Inflammatory macrophage treated with lipopolysaccharide for 4 hours (primary cell): ENCODE measurements at places on chromosomes 4 and X.

DNA sequence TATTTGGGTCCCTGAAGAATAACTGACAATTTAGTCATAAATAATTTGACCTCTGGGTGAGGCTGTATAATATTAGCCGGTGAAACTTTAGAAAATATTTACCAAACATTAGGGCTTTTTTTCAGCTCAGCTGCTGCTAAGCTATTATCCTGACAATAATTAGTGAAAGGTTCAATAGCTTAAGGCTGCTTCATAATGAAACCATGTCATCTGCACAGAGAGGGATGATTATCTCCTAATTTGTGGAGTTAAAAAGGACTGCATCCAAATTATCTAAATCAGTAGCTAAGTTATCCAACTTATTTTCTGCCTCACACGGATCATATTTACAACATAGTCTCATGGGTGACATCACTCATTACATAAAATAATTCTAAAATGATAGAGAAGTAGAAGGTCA lies 1249.8 kb downstream of the RAPGEF2 start:
- no peak for DNase-seq

- no peak for DNase-seq
Observed at GRCh38 chr4:94256144-94256783, 48.6 kb downstream of the SMARCAD1 start.

- no peak for DNase-seq
Observed at GRCh38 chr4:62835631-62836030, 1573.6 kb downstream of the TECRL start.

GRCh38 chrX:103774070-103774642 lies 2.5 kb upstream of the PLP1 start:
- peak; percentile 6 for DNase-seq

DNA sequence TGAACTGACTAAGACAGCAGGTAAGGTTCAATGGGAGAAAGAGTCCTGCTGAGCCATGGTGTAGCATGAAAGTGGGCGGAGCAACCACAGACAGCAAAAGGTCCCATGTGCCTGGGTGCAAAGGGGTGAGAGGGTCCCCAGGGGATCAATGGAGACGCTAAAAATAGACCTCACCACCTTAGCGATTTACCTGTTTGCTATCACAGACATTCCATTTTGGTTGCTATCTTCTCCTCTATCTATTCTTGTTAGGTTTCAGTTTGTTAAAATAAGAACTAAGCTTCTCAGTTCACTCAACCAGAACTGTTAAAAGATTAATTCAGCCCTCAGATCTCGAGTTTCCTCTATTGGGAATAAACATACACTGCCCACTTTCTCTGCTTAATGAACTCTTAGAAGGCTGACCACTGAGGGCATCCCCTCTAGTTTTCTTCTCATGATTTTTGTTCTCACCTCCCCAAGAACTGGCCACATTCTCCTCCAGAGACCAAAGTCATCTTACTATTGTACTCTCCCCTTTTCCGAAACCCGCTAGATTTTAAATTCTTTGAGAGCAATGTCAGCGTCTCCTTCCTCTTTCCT lies 136.7 kb downstream of the PARM1 start:
- no peak for DNase-seq

GRCh38 chr4:176300565-176300964 lies 19.2 kb upstream of the SPCS3 start:
- no peak for DNase-seq

DNA sequence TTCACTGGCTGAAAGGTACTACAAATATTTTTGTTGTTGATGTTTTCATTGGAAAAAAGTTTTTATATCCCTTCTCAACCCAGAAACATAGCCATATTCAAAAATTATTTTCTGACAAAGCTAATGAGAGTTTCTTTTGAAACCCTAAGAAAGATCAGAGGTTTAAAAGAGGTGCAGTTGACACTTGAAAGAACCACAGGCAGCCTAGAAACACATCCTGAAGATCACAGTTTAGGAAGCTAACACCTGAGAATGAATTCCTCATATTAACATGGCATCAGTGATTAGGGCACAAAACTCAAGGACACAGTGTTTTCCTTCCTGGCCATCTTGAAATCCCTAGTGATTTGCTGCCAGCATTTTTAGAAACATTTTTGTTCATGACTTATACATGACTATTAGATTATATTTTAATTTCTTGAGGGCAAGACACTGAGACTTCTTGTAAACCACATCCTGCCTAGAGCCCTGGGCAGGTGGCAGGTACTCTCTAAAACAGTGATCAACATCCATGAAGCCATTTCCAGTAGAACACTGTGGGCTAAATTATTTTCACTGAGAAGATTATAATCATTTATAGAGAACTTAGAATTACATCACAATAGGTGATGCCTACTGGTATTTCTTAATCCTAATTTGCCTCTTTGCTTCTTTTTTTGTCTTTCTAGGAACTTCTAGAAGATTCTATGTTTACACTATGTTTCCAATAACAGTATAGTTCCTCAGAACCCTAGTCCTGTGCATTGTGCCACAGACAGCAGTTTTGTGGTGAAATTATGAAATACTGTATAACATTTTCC lies 80.0 kb downstream of the ARSJ start:
- DNase-seq = peak; percentile 62

DNA sequence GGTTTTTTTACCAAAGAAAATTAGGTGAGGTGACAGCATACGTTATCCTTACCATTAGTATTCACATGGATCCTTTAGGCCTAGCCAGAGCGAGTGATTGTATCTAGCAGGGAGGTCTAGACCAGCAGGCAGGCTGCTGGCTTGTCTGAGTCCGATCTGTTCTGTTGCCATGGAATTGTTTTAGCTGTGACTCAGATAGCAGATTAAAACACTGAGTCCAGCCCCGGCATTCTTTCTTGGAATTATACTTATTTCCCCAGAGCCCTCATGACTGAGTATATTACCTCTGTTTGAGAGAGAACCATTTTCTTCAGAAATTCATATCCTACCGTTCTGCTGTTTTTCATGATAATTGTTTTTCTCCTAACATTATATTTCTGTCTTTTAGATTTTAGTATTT lies 37.4 kb downstream of the OCRL start:
- no peak for DNase-seq

DNA sequence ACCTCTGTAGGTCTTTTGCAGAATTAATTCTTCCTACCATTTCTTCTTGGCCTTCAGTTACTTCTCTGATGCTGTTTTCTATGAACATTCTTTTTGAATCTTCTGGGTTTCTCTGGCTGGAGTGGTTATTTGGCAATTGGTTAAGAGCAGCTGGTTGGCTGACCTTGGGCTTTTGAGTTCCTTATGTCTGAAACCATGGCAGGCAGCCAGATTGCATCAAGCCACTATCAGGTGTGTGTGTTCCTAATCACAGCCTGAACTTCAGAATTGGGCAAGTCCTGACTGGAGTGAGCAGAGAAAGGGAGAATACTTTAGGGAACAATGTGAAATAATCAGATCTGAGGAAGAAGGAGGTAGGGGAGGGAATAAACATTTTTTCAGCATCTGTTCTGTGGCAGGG lies 90.2 kb downstream of the ARHGAP10 start:
- DNase-seq = peak; percentile 62

DNA sequence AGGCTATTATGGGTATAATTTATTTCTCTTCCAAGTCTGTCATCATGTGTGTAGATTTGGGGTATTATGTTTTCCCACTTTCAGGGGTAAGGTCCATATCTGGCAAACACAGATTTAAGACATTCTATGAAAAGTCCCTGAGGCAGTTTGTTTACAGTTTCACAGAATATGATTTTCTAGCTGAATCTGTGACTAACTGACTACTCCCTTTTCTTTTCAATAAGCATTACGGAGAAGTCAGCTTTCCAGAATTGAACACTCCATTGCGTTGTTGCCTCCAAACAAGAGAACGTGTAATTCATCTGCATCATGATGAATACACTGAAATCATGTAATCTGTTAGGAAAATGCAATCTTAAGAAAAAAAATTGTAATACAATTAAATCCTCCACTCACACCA lies 226.7 kb upstream of the SFRP2 start:
- DNase-seq = no peak

DNA sequence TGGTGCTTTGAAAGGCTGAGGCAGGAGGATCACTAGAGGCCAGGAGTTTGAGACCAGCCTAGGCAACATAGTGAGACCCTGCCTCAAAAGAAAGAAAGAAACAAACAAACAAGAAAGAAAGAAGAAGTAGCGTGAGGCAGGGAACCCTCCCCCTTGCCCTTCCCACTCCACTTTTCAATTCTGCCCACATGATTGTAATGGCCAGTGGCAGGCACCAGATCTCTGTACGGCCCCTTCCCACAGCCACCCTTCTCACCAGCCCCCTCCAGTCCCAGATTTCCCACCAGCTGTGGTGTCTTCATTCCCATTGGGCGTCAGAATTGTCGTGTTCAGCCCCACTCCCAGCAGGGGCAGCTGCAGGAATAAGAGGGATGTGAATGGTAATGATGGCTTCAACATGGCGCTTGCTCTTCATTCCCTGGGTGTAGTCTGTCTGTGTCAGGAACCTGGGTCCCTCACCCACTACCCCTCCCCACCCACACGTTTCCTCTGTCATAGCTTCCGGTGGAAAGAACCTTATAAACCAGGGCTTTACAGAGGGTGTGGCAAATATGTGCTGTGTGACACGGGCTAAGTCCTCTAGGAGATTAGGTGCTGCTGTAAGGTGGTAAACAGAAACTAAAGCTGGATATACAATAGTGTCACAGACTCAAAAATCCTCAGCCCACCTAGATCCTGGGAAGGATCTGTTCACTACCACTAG lies at the start of gene IL2RG:
TSS of gene IL2RG (minus strand) at position 437 of the 703 bp plus-strand sequence. CDS start at position 399, 38 bp downstream.
- DNase-seq = peak; percentile 77

DNA sequence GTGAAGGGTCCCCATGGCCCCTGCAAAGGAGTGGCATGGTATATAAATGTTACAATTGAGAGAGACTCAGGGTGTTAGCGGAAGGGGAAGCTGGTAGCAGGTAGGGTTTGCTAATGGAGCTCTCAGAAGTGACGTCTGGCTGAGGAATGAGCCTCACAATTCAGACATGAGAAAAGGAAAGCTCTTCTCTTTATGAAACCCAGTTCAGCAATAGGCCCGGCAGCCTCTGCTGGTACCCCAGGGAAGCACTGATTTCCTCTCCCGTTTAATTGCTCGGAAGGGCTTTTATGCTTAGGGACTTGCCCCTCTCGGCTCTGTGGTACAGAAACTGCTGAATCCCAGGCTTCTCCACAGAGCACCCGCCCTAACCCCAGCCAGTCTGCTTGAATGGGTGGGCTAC lies 19.4 kb upstream of the AFAP1 start:
- no peak for DNase-seq

GRCh38 chrX:107579956-107580355 lies 48.4 kb upstream of the PRPS1 start:
- no peak for DNase-seq

DNA sequence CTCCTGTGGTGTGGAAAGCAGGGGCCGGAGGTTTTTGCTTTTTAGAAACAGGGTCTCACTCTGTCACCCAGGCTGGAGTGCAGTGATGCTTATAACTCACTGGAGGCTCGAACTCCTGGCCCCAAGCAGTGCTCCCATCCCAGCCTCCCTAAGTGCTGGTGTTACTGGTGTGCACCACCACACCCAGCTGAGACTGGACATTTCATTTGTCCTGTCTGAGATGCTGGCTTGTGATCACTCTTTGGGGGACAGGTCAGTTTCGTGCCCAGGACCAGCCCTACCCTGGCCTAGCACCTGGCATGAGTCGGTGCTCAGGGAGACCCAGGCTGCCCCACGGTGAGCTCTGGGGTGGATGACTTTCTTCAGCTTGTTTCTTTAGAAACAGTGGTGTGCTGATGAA lies 11.3 kb downstream of the PSAPL1 start:
- no peak for DNase-seq

- DNase-seq = no peak
Observed at GRCh38 chr4:146490106-146490505, 31.6 kb downstream of the SLC10A7 start.

- no peak for DNase-seq
Observed at GRCh38 chrX:10231461-10231860, 74.7 kb downstream of the CLCN4 start.

- DNase-seq = no peak
Observed at GRCh38 chrX:118740276-118740889, 13.0 kb downstream of the IL13RA1 start.

DNA sequence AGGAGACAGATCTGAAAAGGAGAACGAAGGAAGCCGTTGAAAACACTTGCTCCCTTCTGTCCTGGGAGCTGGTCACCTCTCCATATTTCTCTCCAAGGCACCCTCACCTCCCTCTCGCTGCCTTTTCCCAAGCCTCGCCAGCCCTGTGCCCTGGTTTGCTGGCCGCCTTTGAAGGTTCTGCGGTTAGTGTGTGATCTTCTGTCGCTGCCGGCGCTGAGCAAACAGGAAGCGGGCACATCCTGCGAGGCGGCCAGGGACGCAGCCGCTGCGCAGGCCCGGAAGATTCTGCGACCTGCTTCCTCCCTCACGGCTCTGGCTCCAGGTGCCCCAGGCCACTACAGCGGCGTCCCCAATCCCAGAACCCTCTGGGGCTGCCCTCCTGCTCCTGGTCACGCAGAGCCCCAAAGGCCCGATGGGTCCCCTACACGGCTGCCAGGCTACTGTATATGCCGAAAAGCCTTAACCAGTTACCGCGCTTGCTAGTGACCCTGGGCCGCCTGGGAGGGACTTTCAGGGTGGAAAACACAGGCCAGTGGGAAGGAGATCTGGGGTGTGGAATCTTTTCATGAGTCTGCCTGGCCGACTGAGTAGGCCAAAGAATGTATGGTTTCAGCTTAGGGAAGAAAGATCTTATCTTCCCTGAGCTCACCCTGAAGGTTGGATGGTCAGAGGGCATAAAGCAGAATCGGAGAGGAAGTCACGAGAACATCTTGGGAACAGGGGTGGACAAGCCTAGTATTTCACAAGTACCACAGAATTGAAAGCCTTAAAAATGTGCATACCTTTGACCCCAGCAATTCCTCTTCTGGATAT lies 2.3 kb upstream of the SASH3 start:
- DNase-seq = peak; percentile 64

GRCh38 chr4:186644737-186645261 lies 78.9 kb downstream of the FAT1 start:
- no peak for DNase-seq

- DNase-seq = no peak
Observed at GRCh38 chr4:52552778-52553177, 106.3 kb downstream of the USP46 start.

- DNase-seq = no peak
Observed at GRCh38 chrX:134501941-134502340, 42.0 kb downstream of the HPRT1 start.

DNA sequence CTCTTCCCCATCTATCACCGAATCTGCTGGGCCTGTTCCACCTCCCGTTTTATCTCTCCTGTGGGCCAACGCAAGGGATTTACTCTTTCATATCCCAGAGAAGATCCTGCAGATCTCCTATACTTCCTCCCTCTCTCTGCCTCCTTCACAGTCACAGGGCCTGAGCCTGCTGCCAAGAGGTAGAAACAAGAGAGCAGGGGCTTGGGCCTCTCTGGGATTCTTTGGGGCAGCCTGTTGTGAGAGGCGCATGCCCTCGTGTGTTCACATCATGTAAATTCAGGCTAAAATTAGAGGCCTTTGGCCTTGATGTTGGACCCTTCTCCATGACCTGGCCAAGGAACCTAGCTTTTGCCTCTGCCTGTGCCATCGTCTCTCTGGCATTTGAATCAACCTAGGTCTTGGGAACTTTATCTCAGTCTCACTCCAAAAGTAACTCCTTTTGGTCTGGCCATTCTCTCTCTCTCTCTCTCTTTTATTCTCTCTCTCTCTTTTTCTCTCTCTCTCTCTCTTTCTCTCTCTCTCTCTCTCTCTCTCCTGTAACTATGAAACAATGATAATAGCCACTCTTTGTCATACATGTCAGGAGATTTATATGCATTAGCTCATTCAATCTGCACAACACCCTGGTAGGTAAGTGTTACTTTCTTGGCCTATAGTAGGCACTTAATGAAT lies 20.0 kb upstream of the EFNB1 start:
- DNase-seq = no peak

- no peak for DNase-seq
Observed at GRCh38 chrX:24298191-24298590, 15.7 kb downstream of the SUPT20HL2 start.

- DNase-seq = no peak
Observed at GRCh38 chr4:1499465-1499864, 93.2 kb upstream of the NKX1-1 start.
